Kasumi-1 (cell line): ENCODE measurements at places on chromosomes 1 and 21.

DNA sequence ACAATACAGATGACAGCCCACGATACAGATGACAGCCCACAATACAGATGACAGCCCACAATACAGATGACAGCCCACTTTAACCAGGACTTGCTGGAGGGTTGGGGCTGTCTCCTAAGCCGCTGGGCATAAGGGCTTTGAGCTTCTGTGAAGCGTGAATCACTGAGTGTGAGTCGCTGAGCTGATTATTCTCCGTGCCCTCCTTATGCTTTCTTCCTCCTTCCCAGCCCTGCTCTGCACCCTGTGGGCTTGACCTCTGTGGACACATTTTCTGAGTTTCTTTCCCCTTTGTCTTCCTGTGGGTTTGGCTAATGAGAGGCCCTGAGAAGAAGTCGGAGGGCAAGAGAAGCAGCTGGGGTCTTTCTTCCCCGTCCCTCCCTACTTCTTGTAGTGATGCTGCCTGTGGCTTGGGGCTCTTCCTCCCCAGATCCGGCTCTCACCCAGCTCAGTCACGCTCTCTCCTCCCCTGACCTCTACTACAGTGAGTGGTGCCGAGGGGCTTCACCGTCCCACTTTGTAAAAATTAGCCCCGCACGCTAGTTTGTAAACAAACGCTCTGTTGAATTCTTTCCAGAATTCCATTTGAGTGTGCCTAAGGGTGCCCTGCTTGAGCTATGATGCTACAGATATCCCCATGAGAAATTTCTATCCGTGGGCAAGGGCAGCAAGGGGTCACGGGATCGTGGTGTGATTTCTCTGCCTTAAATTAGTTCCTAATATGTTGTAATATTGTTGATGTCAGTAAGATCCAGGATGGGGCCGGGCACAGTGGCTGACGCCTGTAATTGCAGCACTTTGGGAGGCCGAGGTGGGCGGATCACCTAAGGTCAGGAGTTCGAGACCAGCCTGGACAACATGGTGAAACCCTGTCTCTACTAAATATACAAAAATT lies 46.4 kb upstream of the SOD1 start:
- peak; percentile 19 for DNase-seq

DNA sequence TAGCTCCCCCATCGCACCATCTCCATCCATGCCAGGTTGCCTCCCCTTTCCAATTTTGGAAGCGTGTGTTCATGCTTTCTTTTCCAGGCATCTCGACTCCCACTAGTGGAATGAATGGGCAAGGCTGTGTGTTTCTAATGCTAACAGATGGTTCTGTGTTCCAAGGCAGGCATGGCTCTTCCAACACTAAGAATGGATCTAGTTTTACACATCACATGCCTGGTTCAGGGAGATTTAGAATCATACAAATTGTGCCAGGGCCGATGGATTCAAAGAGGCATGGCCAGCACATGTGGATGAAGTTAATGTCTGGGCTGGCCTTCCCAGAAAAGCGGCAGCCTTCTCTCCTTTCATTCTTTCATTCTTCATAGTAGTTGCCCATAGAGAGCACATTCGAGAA lies 438.7 kb downstream of the PRDM2 start:
- DNase-seq: no peak

DNA sequence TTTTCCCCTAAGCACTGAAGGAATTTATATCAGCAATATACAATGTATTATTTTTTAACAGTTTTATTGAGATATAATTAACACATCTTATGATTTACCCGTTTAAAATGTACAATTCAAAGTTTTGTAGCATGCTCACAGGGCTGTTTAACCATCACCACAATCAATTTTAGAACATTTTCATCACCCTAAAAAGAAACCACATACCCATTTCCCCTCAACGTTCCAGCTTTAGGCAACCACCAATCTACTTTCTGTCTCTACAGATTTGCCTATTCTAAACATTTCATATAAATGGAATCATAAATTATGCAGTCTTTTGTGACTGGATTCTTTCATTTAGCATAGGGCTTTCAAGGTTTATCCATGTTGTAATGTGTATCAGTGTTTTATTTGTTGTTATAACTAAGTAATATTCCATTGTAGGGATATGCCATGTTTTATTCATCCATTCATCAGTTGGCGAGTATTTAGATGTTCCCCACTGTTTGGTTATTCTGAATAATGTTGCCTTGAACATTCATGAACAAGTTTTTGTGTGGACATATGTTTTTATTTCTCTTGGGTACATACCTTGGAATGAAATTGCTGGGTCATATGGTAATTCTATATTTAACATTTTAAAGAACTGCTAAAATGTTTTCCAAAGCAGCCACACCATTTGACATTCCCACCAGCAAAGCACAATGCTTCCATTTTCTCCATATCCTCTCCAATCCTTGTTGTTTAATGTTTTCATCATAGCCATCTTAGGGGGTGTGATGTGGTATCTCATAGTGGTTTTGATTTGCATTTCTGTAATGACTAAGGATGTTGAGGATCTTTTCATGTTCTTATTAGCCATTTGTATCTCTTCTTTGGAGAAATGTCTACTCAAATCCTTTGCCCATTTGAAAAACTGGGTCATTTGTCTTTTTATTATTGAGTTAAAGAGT lies 188.5 kb downstream of the TM2D1 start:
- no peak for DNase-seq

DNA sequence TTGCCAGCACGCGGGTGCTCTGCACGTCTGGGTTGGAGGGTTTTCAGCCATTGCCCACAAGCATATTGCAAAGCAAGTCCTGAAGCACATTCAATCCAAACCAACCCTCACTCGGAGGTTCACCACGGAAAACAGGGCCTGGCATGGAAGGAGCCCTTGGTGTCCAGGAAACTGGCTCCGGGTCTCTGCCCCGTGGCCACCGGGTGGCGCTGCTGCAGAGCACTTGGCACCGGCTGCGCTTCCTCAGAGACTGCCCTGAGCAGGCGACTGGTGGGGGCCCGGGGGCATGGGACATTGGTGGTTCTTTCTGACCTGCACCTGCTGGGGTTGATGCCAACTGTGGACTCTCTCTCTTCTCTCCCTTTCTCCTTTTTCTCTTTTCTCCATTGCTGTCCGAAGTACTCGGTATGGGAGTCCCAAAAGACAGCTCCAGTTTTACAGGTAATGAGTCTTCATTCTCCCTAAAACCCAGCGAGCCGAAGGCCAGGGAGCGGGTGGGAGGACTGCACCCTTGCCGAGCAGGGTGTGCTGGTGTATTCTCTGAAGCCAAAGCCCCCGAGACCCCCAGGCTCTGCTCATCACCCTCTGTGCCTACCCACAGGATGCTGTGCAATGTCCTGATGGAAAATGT lies 4.1 kb upstream of the KCNAB2 start:
- DNase-seq: no peak

DNA sequence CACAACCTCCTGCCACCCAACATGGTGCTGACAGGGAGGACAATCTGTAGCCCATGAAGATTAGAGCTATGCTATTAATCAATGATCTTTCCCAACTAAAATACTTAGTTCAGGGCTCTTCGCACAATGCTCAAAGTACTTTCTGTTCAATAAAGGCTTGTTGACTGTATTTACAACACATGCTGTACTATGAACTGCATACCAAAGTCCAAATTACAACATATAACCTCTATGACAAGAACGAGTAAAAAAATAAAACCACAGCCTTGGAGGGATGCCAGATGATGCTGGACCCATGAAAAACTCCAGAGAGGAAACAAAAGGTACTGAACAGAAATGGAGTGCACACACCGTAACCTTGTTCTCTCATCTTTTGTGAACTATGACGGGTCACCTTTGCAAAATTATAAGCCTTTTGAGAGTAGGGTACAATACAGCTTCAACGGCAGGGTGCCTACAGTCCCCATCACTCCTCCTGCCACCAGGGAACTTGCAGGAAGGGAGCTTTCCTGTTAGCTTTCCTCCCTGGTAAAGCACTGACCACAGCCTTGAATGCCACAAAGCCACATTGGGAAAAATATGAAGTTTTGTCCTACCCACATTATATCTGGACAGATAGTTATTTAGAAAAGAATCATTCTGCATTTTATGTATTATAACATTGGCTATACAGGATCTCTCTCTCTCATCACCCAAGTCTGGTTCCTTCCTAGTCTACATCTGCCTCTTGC lies 175.6 kb downstream of the NRIP1 start:
- peak; percentile 9 for DNase-seq

DNA sequence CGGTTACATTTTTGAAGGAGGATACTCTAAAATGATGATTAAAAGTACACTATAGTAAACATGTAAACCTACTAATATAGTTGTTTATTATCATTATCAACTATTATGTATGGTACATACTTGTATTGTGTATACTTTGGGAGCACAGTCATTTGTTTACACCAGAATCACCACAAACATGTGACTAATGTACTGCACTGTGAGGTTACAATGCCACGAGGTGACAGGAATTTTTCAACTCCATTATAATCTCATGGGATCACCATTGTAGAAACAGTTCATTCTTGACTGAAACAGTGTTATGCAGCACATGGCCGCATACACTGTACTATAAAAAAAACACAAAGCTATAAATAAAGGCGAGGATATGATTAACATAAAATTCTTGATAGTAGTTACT lies 44.3 kb downstream of the GPATCH2 start:
- DNase-seq: no peak

GRCh38 chr1:213914392-213914791 lies 73.4 kb upstream of the PROX1 start:
- DNase-seq: no peak
